ENCODE measurements at places on chromosomes 3 and 15. TPM values are rescaled to one million over a fixed set of nuclear protein-coding genes. Genes with fewer than 3 reads are reported as not detected.

GRCh38 chr3:194255252-194256039, 95.7 kb downstream of the CPN2 start:
- peak; percentile 76 for DNase-seq

GRCh38 chr3:138049157-138049919, 39.4 kb downstream of the CLDN18 start:
- no peak for DNase-seq

Gene PLA2G4E
- total RNA-seq, result not detected

Gene DPPA2
- total RNA-seq, result not detected

- DNase-seq, result no peak
Measured at GRCh38 chr3:156479604-156480003, 75.3 kb downstream of the SSR3 start.

- DNase-seq, result no peak
Measured at GRCh38 chr3:135965129-135965505, 411 bp upstream of the PPP2R3A start.

DNA sequence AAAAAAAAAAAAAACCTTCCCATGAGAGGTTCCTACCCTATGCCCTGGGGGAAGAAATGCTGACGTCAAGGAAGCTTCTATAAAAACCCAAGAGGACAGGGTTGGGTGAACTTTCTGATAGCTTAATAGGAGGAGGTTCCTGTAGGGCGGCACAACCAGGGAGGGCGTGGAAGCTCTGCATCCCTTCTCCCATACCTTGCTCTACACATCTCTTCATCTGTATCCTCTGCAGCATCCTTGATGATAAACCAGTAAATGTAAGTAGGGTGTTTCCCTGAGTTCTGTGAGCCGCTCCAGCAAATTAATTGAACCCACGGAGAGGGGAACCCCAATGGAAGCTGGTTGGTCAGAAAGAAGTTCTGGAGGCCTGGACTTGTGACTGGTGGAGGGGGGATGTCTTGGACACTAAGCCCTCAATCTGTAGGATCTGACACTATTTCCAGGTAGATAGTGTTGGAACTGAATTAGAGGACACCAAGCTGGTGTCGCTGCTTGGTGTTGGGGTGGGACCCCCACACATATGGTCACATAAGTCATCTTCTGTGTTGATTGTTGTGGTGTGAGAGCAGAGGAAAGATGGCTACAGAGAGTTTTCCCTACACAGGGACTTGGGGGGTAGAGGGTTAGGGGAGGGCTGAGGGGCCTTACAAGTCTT, 91.5 kb downstream of the ST6GAL1 start:
- DNase-seq, result peak; percentile 73

DNA sequence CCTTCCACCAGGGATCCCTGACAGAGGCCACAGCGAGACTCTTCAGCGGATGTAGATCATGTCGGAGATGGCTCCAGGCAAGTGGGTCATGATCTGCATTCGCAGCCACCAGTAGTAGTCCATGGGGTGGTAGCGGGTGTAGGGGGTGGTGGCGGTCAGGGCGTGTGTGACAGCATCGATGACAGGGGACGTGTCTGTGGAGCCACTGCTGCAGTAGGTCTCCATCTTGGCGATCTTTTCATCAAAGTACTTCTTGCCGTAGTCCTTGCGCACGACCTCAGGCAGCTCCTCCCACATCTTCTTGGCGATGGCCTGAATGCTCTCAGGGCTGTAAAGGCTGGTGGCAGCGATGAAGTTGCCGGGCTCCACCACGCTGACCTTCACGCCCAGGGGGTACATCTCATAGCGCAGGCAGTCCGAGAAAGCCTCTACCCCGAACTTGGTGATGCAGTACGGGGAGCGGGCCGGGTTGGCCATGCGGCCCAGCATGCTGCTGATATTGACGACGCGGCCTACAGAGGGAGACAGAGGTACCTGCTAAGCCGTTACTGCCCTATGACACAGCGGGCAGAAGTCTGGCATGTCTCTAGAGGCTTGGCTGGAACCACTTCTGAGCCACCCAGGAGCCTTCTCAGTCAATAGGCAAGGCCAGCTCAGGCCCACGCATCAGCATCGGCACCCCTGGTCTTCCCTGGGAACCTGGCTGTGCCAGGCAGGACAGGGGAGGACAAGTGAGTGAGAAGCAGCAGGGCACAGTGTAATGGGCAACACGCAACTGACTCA, 43.7 kb downstream of the BDH1 start:
- DNase-seq, result no peak

- DNase-seq, result peak; percentile 60
Measured at GRCh38 chr3:129934234-129935123, 40.0 kb upstream of the TRH start.

- no peak for DNase-seq
Measured at GRCh38 chr3:117217760-117218316, 508.3 kb downstream of the TUSC7 start.

DNA sequence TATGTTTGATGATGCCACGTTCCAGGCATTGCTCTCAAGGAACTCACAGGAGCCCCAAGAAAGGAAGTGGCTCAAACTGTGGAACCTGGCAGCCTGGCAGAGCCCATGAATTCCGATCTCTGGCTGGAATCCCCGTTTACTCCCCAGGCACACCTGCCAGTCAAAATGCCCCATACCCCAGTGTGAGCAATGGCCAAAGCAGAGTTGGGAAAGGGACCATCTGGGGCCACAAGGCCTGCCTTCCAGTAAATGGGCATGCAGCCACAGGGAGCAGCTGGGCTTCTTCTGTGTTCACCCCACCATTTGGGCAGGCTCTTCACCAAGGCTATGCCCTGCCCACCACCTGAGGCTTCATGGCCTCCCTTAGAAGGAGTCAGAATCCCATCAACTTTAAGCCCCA, 257.0 kb upstream of the GOLGA6L4 start:
- DNase-seq, result no peak

Gene CMTM7
- 8.1 TPM for total RNA-seq

DNA sequence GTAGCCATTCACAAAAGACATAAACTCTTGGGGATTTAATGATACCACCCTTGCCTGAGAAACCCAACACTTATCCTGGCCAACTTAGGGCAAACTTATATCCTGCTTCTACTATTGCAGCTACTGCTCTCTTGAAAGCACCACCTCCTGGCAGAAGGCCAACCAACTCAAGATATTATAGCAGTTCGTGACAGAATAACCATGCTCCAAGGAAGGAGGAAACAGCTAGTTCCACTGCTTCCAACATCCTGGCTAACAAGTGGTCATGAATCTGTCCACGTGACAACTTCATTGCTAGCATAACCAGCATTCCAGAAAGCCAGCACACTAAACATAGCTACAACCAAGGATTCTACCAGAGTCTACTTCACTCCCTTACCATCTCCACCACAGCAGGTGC, 1037.5 kb downstream of the TBL1XR1 start:
- no peak for DNase-seq

DNA sequence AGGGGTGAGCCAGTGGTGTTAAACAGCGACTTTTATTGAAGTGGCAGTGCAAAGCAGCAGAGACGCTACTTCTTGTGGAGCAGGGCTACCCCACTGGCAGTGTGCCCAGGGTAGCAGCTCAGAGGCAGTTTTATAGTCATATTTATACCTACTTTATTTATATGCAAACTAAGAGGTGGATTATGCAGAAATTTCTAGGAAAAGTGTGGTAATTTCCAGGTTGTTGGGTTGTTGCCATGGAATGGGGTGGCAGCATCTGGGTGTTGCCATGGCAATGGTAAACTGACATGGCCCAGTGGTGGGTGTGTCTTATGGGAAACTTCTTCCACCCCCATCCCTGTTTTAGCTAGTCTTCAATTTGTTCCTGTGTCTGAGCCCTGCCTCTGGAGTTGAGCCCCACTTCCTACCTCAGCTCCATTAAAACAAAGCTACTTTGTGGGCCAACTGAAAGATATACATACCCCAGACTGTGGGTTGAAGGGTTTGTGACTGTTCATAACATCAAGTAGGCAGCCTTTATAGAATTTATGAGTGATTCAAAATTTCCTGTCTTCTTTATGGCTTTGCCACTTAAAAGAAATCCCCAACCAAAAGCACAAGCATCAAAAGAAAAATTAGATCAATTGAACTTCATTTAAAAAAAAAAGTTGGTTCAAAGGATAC, 60.3 kb downstream of the EBLN2 start:
- DNase-seq, result no peak
